ENCODE measurements at places on chromosomes 6 and 20. TPM values are rescaled to one million over a fixed set of nuclear protein-coding genes. Genes with fewer than 3 reads are reported as not detected.

The MTFR2 gene
- 10.1 TPM for total RNA-seq

- no peak for DNase-seq
These were observed 68.8 kb downstream of the CDS2 start for GRCh38 chr20:5195655-5196054.

The OR2B3 gene
- not detected for total RNA-seq

The GJA1 gene
- 120 TPM for total RNA-seq

The TUBB2A gene
- 112 TPM for total RNA-seq

GRCh38 chr6:108288742-108289141 lies 6.1 kb upstream of the AFG1L start:
- no peak for DNase-seq

The LPA gene
- not detected for total RNA-seq

DNA sequence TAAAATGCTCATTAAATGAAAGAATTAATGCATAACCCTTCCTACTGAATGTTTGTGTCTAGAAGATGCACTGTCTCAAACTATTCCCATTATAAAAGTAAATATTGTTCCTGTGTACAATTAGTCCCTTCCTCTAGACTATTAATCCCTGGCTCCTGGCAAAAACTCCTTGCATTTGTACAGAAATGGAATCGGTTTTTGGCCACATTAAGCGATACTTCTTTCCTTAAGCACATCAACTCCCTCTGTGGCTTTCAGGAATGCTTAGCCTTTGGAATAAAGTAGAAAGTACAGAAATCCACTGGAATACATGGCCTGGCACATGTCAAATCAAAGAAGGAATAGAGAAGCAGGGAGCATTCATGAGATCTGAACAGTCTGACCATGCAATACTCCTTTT lies 179.8 kb downstream of the GMPR start:
- DNase-seq = no peak

DNA sequence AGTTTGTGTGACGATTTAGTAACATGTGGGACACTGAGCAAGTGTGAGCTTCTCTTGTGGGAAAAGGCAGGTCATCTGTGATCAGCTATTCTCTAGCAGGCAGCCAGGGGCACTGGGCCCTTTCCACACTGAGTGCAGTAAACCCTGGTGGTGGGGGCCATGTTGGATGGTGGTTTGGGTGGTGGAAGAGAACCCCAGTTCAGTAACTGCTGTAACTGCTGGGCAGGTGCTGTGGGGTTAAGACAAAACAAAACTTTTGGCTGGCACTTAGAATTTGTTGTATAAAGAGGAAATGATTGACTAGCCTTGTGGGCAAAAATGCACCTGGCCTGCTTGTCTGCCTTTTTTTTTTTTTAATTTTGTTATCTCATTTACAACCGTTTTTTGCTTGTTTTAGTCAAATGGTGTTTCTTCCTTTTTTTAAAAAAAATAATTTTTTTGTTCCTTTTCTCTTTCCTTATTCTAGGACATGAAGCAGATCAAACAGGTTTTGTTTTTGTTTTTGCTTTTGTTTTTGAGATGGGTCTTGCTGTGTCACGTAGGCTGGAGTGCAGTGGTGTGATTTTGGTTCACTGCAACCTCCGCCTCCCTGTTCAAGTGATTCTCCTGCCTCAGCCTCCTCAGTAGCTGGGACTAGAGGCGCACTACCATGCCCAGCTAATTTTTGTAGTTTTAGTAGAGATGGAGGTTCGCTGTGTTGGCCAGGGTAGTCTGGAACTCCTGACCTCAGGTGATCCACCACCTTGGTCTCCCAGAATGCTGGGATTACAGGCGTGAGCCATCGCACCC lies 59.8 kb downstream of the IGF2R start:
- no peak for DNase-seq

DNA sequence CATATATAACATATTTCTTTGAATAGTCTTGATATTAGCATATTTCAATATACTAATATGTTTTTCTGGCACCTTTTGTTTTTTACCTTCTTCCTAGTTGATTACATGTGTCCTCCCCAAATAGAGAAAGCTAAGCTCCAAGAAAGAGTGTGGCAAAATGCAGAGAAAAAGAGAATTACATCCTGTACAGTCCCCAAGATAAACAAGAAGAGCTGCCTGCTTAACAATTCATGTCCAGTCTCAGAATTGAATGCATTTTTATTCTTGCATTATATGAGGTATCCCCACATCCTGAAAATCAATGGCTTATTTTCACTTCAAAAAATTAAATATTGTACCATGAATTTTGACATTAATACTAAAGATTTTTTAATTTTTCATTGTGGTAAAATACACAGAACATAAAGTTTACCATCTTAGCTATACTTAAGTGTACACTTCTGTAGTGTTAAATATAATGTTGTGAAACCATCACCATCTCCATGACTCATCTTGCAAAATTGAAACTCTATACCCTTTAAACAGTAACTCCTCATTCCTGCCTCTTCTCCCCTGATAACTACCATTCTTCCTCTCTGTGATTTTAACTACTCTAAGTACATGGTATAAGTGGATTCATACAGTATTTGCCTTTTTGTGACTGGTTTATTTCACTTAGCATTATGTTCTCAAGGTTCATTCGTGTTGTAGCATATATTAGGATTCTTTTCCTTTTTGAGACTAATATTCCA lies 490.3 kb downstream of the COL12A1 start:
- peak; percentile 28 for DNase-seq

The KHDRBS2 gene
- total RNA-seq = not detected

DNA sequence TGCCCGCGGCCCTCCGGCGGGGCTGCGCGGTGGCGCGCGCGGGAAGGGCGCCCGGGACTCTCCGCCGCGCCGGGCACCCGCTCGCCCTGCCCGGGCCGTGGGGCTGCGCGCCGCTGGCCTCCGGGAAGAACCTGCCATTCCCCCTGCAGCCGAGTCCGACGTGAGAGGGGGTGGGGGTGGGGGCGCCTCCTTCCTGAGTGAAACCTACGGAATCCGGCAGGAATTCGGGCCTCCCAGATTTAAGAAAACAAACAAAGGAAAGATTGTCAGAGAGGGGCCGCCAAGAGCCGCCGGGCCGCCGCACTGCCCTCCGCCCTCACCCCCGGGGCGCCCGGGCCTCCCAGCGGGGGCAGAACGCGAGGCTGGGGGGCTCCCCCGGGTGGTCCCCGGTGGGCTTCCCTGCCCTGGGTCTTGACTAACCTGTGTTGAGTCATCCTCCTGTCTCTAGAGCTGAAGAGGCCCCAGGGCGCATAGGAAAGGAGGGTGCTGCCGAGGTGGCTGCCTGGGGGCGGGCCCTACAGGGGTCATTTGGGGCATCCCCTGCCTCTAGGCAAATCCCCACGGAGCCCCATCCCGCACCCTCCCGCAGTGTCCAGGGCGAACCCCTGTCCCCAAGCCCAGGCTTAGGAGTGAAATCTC lies 42.2 kb upstream of the FOXP4 start:
- DNase-seq = no peak

DNA sequence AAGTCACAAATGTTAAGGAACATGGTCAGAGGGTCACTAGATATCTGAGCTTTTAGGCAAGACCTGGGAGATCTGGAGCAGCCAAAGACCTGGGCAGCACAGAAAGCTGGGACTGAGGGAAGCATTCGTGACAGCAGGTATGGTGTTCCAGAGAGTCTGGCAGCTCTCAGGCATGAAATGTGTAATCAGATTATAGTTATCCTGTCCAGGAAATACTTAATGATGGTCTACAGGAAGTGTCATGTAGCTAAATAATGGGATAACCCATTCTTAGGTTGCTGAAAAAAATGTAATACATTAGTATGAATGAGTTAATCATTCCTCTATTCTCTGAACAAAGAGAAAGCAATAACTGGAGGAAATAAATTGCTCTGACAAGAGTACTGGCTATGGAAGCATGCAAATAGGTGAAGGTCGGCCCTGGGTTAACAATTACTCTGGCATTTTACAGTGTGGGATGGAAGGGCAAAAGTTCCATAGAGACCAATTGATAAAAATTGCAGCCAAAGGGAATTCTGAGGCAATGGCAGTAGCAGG lies 740.5 kb downstream of the CBLN4 start:
- DNase-seq = peak; percentile 9

- no peak for DNase-seq
These were observed 93.4 kb downstream of the THBS2 start for GRCh38 chr6:169160091-169160854.

The RNF144B gene
- total RNA-seq = 1.0 TPM

DNA sequence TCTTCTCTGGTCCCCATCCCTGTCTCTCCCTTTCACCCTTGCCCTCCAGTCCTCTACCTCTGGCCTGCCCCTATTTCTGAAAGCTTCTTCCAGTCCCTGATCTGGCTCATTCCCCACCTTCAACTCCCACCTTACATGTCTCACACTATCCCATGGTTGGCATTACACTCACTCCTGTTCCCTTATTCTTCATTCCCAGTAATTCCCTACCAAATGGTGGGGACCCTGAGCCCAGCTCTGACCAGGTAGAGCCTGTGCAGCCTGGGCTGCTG lies 6.4 kb downstream of the TP53INP2 start:
- DNase-seq = no peak

DNA sequence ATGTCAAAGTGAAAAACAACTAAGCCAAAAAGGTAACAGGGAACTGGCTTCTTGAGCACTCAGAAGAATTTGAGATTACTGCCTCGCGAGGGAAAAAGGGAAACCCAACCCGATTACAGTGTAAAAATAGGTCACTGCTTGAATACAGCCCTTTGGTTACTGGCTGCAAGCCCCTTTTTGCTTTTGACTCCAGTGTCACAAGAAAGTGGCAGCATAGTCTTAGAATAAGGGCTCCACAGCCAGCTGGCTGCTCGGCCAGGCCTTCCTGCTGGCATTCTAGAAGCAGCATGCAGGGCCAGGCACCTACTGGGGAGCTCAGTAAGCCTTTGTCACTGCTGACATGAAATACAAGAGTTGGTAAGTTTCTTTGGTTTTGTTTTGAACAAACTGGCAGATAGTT lies 83.0 kb downstream of the ZHX3 start:
- no peak for DNase-seq

- DNase-seq = no peak
These were observed 597.5 kb upstream of the JAG1 start for GRCh38 chr20:11271319-11271718.

The DEFB132 gene
- total RNA-seq = not detected

The PRDM1 gene
- not detected for total RNA-seq

- DNase-seq = peak; percentile 25
These were observed 152.8 kb upstream of the SLC35B3 start for GRCh38 chr6:8588176-8588575.

DNA sequence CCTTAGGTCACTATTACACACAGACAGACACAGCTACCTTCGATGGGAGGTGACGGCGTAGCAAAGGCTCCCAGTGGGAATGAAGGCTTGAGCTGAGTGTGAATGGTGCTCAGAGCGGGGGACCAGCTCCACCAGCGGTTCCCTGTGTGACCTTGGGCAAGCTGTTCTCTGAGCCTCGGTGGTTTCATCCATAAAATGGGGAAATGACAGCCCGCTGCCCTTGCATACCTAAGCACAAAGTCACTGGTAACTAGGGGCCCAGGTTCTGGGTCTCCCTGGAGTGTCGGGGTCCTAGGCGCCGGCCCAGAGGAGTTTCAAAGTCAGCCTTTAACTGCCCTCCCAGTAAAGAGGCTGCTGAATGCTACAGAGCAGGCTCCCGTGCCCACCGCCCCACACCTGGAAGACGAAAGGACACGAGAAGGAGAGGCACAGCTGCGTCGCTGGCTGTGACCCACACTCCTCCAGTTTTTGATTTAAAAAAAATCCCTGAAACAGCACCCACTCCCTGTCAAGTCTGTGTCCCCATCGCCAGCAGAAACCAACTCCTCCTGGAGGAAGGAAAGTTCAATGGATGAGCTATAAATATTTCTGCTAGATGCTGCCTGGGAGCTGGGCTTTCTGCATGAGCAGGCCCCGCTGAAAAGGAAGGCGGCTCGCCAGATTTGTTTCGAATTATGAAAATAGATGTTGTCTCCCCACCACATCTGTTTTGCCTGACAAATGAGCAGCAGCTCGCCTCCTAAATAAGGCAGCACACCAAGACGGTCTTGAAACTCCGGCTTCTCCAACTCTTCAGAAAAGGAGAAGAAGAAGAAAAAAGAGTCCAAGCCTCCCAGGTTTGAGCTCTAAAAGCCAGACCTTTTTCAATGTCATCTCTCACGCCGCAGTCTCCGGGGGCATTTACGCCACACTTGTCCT lies 27.4 kb downstream of the PMEPA1 start:
- DNase-seq = no peak

The HCK gene
- not detected for total RNA-seq

DNA sequence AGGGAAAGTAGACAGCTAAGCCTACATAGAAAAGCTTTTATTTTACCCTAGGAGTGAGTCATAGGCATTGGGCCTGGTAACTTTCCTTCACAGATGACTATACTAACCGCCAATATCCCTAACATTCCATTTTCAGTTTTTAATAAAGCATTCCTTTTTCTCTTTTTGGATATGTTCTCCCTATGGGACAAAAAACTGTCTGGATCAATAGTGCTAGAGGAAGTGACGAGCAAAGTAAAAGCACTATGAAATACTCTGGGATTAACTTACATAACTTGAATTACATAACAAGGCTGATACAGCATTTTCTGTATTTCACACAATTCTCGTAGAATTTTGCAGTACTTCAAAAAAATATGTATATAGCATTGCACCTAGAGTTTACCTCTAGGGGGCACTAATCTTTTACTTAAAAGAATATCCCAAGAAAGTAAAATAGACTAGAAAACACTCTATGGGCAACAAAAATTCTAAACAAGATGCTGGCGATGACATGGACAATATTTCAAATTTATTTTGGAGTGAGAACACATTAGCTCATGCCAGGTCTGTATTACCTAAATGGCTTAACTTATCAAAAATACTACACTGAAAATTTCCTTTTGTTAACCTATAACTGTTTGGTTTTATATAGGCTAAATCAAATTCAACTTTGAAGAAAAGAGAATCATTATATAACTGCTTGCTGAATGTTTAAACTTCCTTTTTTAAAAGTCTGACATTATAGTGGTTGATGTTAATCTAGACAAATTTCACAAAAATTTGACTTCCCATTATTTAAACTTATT lies 66.3 kb upstream of the DST start:
- peak; percentile 80 for DNase-seq

DNA sequence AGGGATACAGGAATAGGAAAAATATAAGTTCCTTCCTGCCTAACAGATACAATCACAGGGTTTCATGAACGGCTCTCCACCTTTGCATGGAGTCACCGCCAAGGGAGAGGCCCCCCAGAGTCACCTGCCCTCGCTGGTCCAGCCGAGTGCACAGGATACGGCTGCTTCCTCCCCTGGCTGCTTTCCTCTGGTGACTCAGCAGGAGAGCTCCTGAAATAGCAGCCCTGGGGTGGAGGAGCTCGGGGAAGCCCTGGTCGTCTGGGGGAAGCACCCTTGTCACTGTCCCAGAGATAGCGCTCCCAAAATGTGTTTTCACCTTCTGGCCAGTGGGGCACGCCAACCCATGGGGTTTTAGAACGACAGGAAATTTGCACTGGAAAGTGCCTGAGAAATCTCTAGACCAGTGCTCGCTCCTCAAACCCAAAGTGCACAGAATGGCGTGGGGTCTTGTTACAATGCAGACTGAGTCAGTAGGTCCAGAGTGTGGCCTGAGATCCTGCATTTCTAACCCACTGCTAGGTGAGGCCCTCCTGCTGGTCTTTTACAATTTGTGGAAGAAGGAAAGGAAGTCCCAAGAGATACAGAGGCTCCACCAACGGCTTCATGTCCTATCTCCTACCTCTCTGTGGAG lies 35.9 kb upstream of the FAM50B start:
- no peak for DNase-seq

The C20orf144 gene
- 0.13 TPM for total RNA-seq
